ENCODE measurements at places on chromosomes 3 and 15.

DNA sequence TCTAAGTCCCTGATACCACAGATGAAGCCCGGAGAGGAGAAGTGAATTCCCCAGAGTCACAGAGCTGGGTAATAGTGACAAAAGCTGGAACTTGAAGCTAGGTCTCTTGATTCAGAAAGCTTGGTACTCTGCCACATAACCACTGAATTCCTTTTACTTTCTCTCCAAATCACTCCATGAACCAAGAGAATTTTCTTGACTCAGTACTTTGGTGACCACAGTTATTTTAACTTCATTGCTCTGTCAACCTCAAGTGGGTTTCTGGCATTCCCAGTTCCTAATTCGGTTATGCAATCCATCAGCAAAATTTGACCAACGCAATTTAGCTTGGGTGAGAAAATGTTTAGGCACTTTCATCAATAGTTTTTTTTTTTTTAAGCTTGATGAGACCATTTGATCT, 61.0 kb upstream of the PPARG start:
- no peak for DNase-seq

- DNase-seq: no peak
Measured at GRCh38 chr15:74696398-74696729, 540 bp upstream of the EDC3 start.

GRCh38 chr3:58383904-58384303, 49.7 kb downstream of the PDHB start:
- DNase-seq: peak; percentile 97

GRCh38 chr3:110731148-110731547, 340.5 kb upstream of the NECTIN3 start:
- no peak for DNase-seq

DNA sequence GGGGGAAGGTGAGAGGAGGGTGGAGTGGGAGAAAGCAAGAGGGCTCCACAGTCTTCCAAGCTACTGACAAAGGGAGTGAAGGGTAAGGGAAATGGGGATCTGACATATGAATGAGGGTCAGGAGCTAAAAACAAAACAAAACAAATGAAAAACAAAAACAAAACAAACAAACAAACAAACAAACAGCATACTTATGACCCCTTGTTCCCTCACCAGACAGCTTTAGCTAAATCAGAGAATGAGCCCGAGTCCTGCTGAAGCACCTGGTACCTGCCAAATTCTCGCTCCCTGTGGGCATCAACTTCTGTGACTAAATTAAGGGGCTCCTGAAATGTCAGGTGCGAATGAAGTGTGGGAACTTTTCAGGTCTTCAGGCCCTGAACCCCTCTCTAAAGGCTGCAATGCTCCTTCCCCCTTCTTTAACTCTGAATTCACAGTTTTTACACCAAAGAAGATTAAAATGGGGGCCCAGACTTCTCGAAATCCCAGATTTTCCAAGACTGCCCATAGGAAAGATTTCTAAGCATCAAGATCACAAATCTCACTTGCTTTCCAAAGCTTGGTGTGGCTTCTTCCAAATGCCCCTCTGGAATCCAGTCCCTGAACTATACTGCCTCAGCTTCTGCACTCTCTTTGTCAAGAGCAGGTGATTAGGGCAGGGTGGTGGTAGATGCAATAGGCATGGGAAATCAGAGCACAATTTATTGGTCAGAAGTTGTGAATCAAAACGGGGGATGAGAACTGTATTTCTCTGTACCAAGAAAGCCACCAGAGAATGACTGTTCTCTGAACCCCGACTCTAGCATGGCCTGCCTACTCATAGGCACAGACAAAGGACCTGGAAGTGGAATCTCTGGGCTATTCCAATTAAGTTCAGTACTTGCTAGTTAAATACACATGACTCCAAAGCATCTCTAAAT, 40.9 kb downstream of the ZIC4 start:
- DNase-seq: no peak

DNA sequence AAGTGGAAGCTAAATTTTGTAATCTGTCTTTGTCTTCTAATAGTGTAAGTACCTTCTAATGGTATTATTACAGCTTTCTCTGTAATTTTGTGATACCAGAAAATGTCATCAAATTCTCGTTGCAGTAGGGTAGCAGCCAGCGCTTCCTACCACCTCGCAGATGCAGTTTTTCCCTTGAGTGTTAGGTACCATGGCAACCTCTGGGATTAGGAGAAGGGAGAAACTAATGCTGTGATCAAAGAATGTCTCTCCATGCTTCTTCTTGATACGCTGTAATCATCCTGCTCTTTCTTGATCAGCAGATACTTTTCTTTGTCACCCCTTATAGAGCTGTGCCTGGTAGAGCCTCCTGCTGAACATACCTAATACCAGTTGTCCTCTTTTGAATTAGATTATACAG, 27.7 kb downstream of the SRP14 start:
- no peak for DNase-seq

GRCh38 chr15:69058830-69059556, 44.5 kb downstream of the NOX5 start:
- peak; percentile 84 for DNase-seq

DNA sequence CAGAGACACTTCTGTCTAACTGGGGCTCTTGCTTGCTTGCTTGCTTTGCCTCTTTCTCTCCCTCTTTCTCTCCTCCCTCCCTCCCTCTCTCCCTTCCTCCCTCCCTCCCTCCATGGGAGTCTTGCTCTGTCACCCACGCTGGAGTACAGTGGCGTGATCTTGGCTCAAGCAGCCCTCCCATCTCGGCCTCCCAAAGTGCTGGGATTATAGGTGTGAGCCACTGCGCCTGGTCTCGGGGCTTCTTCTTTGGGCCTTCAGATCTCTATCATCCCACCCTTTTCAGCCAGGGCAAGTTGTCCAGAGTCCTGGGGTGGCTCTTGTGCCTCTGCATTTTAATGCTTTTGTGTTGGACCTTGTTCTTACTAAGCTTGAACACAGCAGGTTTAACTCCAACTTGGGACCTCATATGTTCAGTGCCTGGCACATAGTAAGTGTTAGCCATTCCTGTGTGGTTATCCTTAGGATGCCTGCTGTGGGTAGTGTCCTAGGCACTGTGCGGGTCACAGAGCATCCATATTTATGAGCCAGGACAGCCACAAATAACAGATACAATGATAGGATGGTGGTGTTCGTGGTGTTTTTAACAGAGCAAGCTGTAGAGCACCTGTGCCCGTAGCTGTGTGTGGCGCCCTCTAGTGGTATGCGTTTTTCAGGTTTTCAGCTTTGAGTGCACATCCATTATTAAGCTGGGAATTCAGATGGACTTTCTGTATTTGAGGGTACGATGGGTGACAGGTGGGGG, 75.1 kb downstream of the CCK start:
- peak; percentile 77 for DNase-seq

- DNase-seq: no peak
Measured at GRCh38 chr3:55454611-55455010, 32.5 kb downstream of the WNT5A start.

DNA sequence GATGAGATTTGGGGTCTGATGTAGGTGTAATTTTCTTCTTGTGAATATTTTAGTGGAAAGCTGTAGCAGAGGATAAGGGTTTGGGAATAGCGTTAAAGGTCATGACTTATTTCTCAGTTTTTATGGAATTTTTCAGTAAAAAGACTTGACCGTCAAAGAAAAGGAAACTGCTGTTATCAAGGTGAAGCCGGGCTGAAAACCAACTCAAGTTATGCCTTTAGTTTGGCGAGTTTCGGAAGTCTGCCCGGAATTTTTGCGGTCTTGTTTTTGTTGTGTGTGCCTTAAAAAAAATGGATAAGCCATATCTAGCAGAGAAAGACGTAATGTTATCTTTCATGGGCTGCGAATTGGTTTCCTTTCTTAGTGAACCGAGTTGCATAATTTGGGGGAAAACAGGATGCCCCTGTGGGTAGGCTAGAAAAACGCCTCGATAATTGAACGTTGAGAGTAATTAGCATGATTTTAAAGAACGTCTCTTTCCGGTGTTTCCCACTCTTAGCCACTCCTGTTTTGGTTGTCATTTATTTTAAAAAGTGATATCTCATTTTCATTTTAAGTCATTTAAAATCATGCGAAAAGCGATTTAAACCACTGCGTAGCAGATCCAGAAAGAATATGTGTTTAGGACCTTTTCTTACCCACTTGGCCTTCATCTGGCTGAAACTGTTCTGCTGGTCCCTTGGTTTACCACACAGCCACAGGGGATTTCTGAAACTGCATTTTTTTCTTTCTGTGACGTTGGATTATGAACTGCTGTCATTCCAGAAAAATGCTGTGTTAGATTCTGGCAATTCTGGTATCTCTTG, 1.1 kb downstream of the NFKBIZ start:
- DNase-seq: no peak

DNA sequence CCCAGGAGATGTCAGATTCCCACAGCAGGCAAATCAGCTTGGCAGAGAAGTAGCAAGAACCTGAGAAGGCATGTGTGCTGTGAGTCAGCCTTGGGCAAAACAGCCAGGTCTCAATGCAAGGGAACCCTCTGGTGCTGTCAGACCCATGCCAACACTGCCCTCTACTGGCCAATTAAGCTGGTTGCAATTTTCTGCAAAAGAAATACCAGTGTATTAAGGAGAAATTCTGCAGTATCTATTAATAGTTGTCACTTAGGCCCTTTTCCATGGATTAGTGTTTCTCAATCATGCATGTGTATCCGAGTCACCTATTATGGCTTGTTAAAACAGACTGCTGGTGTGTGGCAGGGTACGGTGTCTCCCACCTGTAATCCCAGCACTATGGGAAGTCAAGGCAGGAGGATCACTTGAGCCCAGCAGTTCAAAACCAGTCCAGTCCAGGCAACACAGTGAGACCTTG, 26.2 kb downstream of the MAP4 start:
- peak; percentile 95 for DNase-seq

DNA sequence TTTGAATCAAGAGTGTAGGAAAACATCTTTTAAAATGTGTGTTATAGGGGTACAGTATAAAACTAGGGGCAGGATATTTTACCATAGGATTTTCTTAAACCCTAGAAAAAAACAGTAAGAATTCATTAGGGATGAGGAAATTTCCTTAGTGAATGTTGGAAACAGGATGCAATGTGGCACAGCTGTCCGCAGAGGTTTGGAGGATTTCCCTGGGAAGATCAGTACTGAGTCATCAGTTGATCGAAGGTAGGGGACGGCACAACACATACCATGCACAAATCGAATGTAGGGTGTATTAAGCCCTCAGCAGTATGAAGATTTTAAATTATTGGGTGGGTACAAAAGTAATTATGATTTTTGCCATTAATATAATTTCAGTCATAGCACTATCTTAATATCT, 49.9 kb downstream of the FNDC3B start:
- peak; percentile 43 for DNase-seq

DNA sequence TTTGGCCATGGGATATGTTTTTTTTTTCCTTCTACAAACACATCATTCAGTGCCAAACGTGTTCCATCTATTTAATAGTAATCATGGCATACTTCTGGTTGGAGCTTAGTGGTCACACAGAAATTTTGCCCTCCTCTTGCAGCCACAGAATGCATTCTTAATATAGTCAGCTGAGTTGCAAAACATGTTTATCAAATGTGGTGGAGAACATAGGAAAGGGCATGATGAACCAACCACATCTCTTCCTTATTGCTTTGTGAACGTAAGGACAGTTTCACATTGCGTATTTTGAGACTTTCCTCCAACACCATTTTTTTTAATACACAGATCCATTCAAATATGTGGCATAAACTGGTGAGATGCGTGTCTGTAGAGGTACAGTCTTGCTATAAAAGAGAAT, 106.8 kb downstream of the BBX start:
- no peak for DNase-seq

- DNase-seq: no peak
Measured at GRCh38 chr15:80891006-80891405, 98.6 kb downstream of the MESD start.

DNA sequence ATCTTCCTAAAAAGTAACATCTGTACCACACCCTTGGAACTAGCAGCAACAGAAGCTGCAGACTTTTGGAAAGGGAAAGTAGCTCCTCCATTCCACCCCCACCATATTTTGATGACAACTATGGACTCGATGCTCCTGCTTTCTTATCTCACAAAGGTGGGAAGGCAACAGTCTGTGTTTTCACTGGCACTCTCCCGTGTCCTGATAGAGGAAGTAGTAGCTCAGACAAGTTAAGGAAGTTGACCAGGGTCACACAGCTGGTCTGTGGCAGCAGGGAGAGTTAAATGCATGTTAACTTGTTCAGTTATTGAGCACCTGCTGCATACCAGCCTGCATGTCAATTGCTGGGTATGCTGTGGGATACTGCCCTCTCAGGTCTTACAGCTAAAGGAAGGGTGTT, 33.1 kb downstream of the BHLHE40 start:
- DNase-seq: no peak

- DNase-seq: peak; percentile 58
Measured at GRCh38 chr3:177069514-177070329, 127.6 kb downstream of the TBL1XR1 start.

DNA sequence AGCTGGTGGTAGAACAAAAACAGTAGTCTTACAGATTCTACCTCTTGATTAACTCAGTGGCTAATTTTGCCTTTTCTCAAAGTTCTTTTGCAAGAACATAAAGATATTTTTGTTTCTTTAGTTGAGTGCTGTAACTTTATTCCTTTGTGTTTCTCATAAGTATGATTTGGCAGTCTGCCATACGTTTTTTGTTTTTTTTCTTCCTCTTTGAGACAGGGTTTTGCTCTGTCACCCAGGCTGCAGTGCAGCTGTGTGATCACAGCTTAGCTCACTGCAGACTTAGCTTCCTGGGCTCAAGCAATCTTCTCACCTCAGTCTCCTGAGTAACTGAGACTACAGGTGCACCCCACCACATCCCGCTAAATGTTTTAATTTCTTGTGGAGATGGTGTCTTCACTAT, 22.4 kb downstream of the B3GNT5 start:
- DNase-seq: peak; percentile 79

DNA sequence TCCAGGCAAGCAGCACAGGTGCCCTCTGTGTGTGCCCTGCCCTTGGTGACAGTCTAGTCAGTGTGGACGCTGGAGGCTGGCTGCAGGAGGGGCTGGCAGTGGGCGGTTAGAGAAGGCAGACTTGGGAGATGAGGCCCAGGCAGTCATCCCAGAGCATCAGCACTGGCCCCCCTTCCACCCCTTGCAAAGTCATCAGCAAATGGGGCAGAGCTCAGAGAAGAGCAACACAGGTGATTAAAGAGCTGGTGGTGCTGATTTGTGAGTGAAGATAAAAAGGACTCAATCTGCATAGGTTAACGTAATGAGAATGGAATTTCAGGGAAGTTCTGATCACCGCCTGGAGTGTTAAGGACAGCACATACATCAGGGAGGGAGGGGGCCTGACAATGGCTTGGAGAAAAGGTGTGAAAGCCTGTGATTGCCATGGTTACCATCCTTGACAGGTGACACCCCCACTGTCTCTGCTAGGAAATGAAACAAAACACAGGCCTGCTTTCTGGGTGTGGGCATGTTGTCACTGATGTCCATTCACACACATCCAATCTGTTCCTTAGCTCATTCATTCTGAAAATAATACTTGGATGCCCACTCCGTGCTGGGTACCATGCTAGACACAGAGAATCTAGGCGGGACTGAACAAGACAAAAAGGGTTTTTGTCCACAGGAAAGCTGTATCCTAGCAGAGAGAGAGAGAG, 269.6 kb upstream of the ST8SIA2 start:
- DNase-seq: no peak

- no peak for DNase-seq
Measured at GRCh38 chr3:114857299-114857701, 289.8 kb downstream of the ZBTB20 start.

Data from epithelial cell of esophagus (primary cell).